Transverse colon (tissue), 4 donors: ENCODE measurements at places on chromosomes 3 and 15. TPM values are rescaled to one million over a fixed set of nuclear protein-coding genes. Genes with fewer than 3 reads are reported as not detected.

GRCh38 chr15:60000824-60001609 lies 3.1 kb upstream of the FOXB1 start:
- DNase-seq = no peak

Gene PPARG
- total RNA-seq = 102 TPM

DNA sequence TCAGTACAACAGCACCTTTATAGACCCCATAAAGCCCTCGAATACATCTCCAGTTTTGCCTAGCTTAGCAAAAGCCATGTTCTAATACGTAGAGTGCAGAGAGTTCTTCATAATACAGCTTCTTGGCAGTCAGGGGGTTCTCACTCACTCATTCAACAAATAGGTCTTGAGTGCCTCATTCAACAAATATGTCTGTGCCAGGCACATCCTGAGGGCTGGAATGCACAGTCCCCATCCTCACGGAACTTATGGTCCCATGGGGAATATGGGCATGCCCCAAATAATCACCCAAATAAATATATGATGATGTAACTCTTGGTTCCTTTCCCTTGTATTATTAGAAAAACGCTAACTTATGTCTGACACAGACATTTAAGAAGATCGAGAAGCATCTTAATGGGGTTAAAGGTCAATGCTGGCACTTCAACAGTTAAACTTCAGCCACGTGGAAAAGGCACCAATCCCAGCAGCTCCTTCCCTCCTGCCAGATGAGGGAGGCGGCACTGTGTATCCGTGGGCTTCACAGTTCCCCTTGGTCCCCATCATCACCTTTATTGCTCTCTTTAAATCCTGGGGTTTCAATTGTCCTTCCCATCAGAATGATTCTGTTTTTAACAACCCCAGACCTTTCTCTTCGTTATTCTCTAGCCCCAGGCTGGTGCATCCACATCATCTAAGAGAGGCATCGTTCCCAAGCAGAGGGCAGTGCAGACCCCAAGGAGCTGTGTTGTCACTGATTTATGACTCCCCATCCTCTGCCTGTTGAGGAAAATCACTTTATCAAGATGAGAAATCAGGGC lies 18.9 kb upstream of the SEMA5B start:
- no peak for DNase-seq

DNA sequence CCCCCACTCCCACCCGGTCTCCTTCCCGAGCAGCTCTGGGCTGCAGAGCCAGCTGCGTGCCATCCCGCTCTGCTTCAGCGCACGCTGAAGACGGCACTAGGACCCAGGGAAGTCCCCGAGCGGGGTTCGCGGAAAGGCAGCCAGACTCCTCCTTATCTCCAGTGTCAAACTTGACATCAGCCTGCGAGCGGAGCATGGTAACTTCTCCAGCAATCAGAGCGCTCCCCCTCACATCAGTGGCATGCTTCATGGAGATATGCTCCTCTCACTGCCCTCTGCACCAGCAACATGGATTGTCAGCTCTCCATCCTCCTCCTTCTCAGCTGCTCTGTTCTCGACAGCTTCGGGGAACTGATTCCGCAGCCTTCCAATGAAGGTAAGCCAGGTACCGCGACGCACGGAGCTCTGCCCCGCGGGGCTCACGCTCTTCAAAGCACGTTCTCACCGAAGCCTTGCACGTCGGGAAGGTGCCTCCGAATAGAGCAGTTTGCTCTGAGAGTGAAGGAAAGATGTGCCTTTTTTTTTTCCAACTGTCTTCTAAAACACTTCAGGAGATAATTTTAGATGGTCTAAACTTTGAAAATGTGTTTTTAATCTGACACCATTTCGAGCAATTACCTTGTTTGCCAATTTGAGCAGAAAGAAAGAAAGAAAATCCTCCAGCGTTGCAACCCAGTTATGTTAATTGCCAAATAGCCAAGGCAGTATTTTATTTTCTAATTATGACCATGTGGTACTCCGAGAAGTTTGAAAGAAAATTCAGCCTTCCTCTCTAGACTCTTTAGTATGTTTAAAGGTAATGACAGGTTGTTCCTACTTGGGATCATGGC lies at the start of gene EPHA3:
Gene EPHA3 (plus strand): TSS at position 161 of the 830 bp plus-strand sequence. CDS start 128 bp downstream, at position 289.
- DNase-seq = peak; percentile 52

DNA sequence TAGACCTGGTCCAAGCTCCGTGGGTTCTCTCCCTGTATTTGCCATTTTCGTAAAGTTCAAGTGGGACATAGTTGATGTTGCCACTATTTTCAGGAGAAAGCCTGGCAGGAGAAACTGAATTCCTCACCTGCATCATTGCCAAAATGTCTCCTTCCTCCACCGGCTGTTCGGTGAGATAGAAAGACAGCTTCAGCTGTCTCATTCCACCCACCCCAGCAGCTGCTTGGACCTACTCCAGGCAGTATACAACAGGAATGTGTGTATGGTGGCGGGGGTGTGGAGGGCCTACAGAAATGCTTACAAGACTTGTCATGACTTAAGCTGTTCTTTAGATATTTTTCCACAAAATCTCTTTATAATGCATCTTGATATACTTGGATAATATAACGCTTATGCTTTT lies 132.7 kb upstream of the RAP2B start:
- no peak for DNase-seq

DNA sequence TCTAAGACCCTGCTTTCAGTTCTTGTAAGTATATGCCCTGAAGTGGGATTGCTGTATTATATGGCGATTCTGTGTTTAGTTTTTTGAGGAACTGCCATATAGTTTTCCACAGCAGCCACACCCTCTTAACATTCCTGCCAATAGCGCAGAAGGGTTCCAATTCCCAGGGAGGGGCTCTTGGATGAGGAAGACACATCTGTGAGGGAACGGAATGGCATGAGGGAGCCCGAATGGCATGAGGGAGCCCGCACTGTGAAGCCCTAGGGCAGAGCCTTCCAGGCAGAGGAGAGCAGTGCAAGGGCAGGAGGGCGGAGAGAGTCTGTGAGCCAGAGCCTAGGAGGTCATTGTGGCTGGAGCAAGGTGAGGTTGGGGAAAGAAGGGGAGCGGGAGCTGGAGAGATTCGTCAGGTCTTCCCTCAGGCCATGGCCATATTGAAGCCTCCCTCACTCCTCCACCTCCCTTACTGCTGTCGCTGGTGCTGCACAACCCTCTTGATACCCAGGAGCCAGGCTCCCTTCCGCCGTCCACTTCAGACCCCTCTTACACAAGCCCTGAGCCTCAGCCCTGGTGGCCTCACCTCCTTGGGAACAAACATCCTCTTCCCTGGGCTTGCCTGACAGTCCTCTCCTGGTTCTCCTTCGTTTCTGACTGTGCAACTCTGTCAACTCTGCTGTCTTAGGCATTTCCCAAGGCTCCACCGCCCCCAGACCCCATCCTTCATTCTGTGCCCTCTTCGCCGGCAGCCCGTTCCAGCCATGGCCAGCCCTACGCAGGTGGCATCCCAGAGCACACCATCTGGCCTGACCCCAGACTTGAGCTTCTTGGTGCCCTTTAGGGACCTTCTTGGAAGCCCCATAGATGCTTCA lies 51.4 kb downstream of the FGD5 start:
- DNase-seq = no peak

Gene ECT2
- 23.3 TPM for total RNA-seq
